ENCODE measurements at places on chromosomes 2 and 18. TPM values are rescaled to one million over a fixed set of nuclear protein-coding genes. Genes with fewer than 3 reads are reported as not detected.

DYNAP gene
- not detected for total RNA-seq

SERPINB11 gene
- total RNA-seq: not detected

PER2 gene
- total RNA-seq: 0.72 TPM

MFF gene
- total RNA-seq: 256 TPM

MC2R gene
- not detected for total RNA-seq

SKA1 gene
- total RNA-seq: 42.0 TPM

GRCh38 chr2:239961662-239962613 is 63.2 kb downstream of the NDUFA10 start:
- no peak for DNase-seq

DNA sequence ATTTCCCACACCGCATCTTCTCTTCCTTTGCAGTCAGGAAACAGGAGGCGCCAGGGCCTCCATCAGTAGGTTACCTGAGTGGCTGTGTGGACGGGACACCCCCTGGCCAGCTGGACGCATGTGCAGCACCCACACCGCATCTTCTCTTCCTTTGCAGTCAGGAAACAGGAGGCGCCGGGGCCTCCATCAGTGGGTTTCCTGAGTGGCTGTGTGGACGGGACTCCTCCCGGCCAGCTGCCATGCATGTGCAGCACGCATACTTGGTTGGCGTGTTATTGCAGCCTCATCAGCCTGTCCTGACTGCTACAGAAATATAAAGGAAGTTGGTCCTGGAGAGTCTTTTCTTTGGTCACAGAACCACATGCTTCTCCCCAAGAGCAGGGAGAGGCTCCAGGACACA is 74.6 kb downstream of the DCDC2C start:
- no peak for DNase-seq

DNA sequence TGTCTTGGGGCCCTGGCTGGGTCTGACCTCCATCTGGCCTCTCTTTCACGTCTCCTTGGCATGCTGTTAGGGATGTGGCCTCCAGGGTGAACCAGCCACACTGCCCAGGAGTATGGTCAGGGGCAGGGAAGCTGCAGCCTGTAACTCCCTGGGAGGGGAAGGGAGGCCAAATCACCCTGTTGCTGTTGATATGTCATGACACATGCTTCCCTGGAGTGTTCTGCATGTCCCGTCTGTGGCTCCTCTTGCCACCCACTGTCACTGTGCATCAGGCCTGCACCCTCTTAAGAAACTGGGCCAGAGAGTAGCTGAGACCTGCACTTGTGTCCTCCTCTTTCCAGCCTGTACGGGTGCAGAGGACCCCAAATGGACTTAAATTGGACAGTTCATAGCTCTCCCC is 221.3 kb downstream of the FHOD3 start:
- DNase-seq: no peak

- DNase-seq: no peak
These were observed 249.0 kb upstream of the ID2 start for GRCh38 chr2:8432706-8433336.

- DNase-seq: no peak
These were observed 1102.6 kb upstream of the PIK3C3 start for GRCh38 chr18:40852406-40852805.

DNA sequence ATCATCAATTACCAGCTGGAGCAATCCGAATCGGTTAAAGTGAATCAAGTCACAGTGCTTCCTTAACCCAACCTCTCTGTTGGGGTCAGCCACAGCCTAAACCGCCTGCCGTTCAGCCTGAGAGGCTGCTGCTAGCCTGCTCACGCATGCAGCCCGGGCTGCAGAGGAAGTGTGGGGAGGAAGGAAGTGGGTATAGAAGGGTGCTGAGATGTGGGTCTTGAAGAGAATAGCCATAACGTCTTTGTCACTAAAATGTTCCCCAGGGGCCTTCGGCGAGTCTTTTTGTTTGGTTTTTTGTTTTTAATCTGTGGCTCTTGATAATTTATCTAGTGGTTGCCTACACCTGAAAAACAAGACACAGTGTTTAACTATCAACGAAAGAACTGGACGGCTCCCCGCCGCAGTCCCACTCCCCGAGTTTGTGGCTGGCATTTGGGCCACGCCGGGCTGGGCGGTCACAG is 496 bp upstream of the ITGA4 start:
- DNase-seq: peak; percentile 46

GRCh38 chr2:182372661-182373060 is 54.2 kb downstream of the PDE1A start:
- DNase-seq: peak; percentile 76

DNA sequence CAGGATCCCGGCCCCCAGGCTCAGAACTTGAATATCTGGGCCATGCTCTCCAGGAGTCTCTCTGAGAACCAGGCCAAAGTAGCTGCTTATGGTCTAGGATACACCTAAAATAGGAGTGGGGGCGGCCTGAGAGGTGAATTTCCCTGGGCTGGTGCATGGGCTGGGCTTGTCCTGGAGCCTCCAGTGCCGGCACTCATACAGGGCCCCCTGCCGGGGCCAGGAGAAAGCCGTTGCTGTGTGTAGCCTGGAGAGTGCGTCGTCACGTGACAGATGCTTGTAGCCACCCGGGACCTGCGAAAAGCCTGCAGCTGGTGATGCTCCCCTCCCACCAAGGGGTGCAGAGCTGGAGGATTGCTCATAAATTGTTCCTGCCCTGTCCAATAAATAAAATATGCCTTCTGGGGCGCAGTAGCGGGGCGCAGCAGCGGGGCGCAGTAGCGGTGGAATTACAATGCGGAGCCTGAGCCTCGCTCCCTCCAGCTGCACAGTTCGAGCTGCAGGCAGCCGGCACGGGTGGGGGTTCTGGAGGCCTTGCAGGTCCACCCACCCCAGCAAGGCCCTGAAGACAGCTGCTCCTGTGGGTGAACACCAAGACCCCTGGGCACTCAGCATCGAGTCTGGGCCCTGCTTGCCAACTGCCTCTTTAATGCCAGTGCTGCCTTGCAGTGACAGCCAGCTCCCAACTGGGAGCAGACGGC is 289.9 kb downstream of the NDUFA10 start:
- DNase-seq: no peak

DNA sequence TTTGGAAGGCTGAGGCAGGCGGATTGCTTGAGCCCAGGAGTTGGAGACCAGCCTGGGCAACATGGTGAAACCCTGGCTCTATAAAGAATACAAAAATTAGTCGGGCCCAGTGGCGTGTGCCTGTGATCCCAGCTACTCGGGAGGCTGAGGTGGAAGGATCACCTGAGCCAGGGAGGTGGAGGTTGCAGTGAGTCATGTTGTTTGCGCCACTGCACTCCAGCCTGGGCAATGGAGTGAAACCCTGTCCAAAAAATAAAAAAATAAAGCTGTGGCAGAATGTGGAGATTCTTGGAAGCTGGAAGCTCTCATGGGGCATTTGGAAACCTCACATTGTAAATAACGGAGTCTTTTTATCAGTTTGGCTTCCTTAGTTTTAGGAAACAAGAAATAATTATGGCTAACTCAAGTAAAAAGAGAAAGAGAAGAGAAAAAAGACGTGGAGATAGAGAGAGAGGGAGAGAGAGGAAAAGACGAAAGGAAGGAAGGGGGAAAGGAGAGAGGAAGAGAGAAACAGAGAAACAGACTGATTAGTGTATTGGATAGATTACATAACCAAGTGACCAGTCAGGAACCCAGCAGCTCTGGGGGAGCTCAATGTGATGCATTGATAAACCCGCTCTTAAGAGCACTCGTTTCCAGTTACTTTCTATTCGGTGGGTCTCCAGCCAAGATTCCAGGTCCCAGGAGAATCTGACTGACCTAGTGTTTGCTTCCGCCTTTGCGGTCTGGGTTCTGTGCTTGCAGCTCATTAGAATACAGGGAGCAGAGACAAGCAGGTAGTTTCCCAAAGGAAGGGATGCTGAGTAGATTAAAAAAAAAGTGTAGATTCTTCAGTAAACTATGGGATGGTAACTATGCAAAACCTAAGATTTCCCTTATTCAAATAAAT is 1.1 kb upstream of the SPAST start:
- peak; percentile 31 for DNase-seq

- DNase-seq: peak; percentile 61
These were observed 22.1 kb upstream of the IGFBP5 start for GRCh38 chr2:216717491-216717901.

- no peak for DNase-seq
These were observed 39.8 kb upstream of the DNMT3A start for GRCh38 chr2:25381502-25381901.

- DNase-seq: no peak
These were observed 44.6 kb downstream of the SMAD4 start for GRCh38 chr18:51074605-51075004.

DNA sequence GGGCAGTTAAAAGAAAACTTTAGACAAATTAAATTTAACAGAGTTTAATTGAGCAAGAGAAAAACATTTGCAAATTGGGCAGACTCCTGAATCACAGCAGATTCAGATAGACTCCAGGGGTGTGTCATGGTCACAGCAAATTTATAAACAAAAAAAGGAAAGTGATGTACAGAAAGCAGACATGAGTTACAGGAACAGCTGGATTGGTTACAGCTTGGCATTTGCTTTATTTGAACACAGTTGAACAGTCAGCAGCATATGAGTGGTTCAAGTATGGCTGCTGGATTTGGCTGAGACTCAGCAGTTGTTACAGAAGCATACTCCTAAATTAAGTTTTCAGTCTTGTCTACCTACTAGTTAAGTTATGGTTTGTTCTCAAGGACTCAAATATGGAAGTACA is 82.3 kb upstream of the NYAP2 start:
- DNase-seq: no peak

DNA sequence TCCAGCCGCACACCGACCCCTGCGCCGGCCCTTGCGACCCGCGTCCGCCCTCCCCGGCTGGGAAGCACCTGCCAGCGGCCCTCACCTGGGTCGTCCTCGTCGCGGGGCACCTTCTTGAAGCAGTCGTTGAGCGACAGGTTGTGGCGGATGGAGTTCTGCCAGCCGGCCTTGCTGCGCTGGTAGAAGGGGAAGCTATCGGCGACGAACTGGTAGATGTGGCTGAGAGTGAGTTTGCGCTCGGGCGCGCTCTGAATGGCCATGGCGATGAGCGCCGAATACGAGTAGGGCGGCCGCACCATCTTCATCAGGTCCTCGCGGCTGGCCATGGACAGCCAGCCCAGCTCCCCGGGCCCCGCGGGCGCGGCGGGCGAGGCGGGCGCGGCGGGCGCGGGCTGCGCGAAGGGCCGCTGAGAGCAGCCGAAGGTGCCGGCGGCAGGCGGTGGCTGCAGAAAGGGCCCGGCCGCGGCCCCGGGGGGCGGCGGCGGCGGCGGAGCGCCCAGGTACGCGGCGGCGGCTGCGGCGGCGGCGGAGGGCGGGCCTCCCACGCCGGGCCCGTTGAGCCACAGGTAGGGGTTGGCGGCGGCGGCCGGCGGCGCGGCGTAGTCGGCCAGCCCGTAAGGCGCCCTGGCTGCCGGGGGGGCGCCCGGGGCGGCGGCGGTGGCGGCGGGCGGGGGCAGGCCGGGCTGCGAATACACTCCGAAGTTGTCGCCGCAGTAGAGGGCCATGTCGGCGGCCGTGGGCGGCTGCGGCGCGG is 505 bp downstream of the FOXI3 start:
- DNase-seq: no peak
